ENCODE measurements at places on chromosomes 11 and 22.

DNA sequence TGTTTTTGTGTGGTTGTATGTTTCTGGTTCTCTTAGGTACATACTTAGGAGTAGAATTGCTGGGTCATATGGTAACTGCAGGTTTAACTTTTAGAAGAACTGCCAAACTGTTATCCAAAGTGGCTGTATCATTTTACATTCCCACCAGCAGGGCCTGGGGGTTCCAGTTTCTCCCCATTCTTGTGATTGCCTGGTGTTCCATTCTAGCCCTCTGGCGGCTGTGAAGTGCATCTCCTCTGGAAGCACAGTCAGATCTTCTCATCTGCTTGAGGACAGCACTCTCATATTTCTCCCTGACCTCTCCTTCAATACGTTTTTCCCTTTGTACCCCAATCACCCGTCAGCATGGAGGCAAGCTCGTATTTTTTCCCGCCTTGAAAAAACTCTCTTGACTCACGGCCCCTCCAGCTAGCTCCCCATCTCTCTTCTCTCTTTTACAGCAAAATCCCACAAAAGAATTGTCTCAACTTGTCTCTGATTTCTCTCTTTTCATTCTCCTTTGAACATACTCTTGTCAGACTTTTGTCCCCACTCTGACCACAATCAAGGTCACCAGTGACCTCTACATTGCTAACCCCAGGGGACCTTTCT lies 56.8 kb upstream of the THY1 start:
- DNase-seq: no peak

DNA sequence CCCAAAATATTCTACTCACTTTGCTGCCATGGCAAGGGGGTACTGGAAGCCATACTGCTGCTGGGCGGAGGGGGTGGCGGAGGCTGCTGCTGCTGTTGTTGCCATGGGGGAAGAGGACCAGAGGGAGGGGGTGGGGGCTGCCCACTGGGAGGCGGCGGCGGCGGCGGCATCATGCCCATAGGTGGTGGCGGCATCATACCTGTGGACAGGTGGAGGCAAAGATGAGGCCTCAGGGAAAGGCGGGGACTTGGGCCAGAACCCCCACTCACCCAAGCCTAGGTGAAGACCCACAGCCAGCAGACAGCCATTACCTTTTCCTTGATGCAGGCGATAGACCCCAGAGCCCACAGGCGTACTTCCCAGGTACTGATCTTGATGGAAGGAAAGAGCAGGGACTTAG lies 7.1 kb upstream of the PYGM start:
- no peak for DNase-seq

DNA sequence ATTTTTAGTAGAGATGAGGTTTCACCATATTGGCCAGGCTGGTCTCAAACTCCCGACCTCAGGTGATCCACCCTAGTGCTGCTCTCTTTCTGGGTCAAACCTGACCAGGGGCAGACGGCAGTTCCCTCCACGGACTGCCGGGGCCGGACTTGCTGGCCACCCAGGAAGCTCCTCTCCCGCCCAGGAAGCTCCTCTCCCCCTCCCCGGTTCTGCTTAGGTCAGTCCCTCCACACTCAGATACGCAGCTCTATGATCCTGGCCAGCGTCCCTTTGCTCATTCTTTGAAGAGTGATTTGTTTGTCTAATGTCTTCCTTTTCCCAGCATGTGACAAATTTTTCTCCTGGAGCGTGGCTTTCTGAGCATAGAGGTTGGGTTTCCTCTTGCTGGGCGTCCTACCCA lies 125.3 kb upstream of the B3GAT1 start:
- DNase-seq: no peak

DNA sequence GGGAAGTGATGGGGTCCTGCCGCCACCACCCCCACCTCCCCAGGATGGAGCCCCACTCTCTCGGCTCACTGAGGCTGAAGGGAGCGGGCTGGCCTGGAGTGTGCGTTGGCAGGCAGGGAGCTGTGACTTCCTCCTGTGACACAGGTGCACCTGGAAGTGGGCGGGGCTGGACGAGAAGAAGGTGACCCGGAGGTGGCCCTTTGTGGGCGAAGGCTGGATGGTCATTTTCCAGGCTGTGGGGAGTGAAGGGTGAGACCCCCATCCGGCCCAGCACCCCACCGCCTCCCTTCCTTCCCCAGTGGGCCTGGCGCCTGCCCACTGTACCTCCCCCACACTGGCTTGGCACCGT lies 15.3 kb downstream of the IL17REL start:
- no peak for DNase-seq

DNA sequence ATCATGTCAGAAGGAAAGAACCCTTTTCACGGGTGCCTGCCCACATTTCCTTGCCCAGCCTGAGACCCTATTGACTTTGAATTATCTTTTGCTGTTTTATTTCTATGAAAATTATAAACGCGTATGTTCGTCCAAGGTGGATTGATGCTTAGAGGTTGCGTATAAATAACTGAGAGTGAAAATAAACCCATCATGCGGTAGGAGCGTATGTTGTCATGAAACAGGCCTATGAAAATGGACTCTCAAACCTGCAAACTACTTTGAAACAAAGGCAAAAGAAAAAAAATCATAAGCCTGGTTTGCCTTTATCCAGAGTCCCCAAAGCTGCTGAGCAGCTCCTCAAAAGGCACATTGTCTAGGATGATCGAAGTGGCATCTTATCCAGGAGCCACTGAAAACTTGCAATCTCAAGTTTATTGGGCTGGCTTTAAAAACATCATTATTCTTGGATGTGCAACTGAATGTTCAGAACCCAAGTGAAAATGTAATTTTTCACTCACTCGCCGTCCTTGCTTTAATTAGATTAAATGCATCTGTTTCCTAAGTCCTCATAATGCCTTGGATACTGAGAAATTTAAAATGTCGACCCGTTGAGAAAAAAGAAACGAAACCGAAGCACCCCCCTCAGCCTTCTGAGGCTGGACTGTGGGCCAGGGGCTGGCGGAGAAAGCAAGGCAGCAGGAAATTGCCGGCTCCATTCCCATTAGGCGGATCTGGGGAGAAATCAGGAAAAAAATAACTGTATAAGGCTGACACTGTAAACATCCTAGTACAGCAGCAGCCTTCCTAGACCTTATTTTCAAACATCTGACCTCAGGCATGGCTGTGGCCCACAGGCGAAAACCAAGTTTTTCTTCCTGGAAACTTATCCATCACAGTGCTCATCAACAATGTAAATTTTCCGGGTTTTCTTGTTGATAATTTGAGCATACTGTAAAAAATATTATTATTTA lies 82.9 kb upstream of the PPARA start:
- peak; percentile 42 for DNase-seq

DNA sequence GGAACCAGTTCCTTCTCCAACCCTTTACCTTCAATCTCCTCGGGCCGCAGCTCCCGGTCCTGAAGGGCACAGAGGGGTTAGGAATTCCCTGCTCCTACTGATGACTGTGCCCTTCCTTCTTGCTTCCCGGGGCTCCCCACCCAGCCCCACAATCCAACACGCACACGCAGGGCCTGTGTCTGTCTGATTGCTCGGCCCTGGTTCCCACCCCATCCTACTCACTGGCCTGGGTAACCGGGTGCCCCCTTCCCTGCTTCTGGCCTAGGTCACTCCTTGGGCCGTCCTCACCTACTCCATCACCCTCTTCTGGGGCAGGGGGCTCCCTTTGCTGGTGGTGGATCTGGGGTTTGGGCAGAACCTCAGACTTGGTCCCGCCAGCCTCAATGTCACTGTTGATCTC lies 1.3 kb downstream of the CABP2 start:
- no peak for DNase-seq

GRCh38 chr11:61694946-61695706 lies 14.9 kb downstream of the DAGLA start:
- no peak for DNase-seq

GRCh38 chr11:64385945-64386704 lies 27.2 kb downstream of the RPS6KA4 start:
- no peak for DNase-seq

- DNase-seq: no peak
Observed at GRCh38 chr11:5500393-5500801, 9.4 kb downstream of the UBQLN3 start.

- no peak for DNase-seq
Observed at GRCh38 chr11:74366576-74366975, 31.7 kb downstream of the PGM2L1 start.

All from right lobe of liver (tissue), 6 donors.